ENCODE measurements at places on chromosomes 3 and 15.

DNA sequence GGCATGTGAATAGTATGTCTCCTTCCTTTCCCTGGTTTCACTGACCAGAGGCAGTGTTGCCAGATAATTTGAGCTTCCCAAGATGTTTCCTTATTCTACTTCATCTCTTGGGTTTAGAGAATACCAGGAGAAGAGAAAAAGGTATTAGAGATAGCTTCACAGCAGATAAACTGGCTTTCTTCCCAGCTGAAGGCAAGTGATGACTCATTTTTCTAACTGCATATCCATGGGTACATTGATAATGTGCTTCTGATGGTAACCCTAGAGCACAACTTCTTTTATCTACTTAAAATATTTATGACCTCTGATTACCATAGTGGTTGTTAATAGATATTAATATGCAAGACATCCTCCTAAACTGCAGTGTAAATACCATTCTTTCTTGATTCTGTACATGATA, 34.6 kb upstream of the CMTM8 start:
- no peak for DNase-seq

DNA sequence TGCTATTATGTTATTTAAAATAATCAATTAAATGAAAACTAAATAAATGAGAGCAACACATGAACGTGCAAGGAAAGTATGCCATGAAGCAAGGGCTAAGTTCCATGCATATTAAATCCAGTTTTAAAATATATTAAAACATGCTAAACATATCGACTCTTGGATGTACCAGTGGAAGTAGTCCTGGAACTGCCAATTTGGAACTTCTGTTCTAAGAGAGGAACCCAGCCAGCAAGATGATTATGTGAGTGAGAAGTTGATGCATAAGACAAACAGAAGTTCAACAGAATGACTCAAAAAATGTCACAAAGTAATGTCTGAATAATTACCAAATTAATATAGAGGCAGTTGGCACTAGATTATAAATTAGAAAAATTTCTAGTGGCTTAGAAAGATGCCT, 714.2 kb downstream of the NLGN1 start:
- no peak for DNase-seq

DNA sequence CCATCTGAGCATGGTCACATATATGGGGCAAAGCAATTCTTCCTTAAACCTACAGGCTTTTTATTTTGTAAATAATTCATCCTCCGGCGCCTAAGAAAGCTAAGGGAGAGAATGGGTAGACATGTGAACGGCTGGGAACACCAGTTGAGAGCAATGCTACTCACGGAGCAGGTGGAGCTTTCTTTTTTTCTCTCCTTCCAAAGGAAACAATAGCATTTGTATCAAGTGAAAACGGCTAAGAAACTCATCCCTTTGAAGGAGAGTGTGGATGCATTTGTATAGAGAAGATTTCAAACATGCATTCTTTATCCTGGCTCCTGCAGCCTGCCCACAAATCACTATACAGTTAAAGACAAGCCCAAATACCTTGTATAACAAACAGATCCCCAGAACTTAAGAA, 637.8 kb downstream of the MAGI1 start:
- DNase-seq: no peak

DNA sequence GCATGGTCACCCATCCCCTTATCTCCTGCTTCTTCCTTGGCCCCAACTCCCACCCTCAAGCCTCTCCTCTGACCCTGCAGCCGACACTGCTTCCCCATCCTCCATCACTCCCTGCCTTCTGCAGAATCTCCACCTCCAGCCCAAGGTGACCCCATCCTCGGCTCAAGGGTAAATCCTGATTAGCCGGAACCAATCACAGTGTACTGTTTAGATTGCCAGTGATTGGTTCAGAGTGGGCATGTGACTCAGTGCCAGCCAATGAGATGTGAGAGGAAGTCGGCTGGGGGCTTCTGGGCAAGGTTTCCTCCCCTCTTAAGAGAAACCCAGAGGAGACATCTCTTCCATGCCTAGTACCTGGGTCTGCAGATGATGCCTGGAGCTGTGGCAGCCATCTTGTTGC, 10.3 kb downstream of the CACNA2D2 start:
- DNase-seq: no peak

GRCh38 chr3:180275176-180275575, 238.4 kb upstream of the PEX5L start:
- no peak for DNase-seq

Data from NCI-H2171 (cell line).